ENCODE measurements at places on chromosomes 13 and 19.
A peak's percentile ranks its signal among the peaks of the same experiment; 100 is the strongest.

- DNase-seq = no peak
Observed at GRCh38 chr19:16315825-16316505, 8.7 kb upstream of the KLF2 start.

GRCh38 chr13:34078334-34078999, 260.5 kb downstream of the RFC3 start:
- DNase-seq = no peak

DNA sequence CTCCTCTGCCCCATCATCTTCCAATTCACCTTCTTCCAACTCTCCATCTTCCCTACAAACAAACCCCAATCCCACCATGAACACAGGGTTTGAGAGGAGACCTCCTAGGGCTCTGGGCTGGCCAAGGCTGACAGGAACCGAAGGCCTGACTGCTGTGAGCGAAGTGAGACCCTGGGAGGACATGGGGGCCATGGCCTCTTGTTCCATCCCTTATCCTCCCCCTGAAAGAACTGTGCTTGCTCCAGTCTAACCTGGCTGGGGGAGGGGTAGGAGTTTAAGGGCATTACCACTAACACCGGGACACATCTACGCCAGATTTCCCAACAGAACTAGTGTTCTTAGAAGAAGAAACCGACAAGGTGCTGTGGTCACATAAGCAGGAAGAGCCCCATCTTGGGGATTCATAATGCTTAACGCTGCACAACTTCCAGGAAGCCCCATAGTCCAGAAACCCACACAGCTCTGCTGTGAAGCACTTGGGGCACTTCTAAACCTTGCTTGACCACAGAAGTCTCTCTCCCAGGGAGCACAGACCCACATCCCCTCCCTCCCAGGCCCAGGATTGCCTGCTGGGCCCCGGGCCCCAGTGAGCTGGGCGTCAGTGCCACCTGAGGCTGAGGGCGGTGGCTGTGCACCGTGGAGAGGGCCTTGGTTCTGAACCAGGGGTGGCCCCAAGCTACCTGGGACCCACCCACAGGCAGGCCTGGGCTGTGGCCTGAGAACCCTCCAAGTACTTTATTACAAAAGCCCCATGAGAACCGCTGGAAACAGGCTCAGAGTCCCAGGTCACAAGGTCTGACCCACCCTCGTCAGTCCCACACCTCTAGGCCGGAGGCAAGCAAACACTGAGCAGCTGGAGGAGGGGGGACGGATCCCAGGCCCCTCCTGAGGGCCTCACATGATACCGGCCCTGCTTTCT, 18.8 kb downstream of the ZC3H4 start:
- no peak for DNase-seq

DNA sequence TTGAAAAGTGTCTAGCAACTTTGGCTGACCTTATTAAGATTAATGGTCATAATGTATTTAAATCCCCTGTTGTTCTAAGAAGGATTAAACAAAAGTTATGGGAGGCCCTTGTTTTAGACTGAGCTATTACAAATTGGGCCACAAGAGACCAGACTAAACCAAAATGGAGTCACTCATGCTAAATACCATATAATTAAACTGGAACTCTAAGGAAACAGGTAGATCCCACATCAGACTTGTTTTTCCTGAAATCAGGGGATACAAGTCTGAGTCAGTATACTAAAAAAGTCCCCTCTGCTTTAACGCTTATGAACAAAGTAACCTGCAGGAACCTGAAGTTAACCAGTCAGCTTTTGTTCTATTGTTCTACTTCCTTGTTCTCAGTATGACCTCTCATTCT, 305.9 kb upstream of the SGCG start:
- no peak for DNase-seq

DNA sequence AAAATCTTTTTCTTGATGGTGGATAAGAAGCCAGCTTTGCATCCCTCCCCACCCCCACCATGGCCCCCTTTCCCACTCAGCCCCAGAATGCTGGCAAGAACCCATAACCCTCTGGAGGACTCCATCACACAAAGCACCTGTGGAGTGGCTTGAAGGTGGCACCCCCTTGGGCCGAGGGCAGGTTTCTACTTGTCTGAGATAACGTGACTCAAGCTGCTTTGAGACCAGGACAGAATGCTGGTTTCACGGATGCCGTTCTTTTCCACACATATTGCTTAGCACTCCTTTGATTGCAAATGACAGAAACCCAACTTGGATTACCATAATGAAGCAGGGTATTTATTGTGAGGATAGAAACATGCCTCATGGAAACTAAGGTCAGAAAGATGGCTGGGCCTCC, 82.2 kb downstream of the LACC1 start:
- no peak for DNase-seq

GRCh38 chr13:48233889-48234488, 983 bp downstream of the ITM2B start:
- DNase-seq = peak; percentile 18

GRCh38 chr19:920051-920864, 3.1 kb downstream of the KISS1R start:
- DNase-seq = no peak

- no peak for DNase-seq
Observed at GRCh38 chr19:45578861-45579260, 5.7 kb downstream of the OPA3 start.

GRCh38 chr13:106173346-106173745, 362.1 kb downstream of the EFNB2 start:
- no peak for DNase-seq

DNA sequence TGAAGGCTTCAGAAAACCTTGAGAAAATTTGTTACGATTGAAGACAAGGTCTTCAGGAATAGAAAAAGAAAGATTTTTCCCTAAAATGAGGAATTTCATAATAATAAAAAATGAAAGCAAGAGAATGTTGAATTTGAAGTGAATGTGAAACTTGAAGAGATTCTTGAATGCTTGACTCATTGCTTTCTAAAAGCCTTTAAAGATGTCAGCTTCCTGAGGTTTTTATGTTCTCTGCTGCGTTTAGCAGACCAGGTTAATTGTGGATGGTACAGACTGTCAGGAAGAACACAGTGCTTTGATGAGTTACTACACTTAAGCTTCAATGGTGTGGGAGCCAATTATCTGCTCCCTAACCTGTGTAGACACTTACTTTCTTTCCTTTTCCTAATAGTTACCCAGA, 96.3 kb upstream of the FNDC3A start:
- no peak for DNase-seq

DNA sequence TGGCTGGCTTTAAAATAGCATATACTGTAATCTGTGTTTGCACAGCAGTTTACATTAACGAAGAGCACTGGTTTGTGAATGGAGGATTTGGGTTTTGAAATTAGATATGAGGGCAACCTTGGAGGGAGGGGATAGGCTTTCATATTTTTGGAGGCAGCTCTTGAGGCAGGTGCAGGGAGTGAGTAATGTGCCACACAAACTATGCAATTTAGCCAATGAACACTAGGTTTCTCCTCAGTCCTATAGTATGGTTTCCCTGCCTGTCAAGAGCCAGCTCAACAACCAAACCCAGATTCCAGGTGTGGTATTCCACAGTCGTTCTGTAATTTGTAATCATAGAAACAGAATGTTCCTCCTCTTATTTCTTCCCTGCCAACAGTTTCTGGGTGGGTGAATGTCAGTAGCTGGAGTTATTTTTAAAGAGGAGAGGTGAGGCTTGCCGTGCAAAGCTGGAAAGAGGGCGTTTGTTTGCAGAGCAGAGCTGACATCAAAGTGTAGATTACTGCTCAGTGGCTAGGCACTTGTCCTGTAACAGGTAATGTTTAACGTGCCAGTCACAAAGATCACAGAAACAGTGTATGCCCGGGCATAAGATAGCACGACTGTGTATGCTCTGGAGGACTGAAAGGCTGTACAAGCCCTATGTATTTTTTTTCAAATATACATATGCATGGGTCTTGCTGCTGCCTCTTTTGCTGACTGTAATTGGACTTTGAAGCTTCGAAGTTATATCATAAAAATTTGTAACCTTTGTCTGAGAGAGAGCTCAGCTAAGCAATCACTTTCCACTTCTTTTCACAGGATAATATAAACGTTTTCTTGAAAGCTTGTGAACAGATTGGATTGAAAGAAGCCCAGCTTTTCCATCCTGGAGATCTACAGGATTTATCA, 124.2 kb downstream of the LMO7 start:
- DNase-seq = no peak

- DNase-seq = no peak
Observed at GRCh38 chr13:103282571-103283450, 216.6 kb upstream of the SLC10A2 start.

GRCh38 chr13:60303166-60303565, 93.9 kb upstream of the TDRD3 start:
- no peak for DNase-seq
